ENCODE measurements at places on chromosomes 12 and 14.

DNA sequence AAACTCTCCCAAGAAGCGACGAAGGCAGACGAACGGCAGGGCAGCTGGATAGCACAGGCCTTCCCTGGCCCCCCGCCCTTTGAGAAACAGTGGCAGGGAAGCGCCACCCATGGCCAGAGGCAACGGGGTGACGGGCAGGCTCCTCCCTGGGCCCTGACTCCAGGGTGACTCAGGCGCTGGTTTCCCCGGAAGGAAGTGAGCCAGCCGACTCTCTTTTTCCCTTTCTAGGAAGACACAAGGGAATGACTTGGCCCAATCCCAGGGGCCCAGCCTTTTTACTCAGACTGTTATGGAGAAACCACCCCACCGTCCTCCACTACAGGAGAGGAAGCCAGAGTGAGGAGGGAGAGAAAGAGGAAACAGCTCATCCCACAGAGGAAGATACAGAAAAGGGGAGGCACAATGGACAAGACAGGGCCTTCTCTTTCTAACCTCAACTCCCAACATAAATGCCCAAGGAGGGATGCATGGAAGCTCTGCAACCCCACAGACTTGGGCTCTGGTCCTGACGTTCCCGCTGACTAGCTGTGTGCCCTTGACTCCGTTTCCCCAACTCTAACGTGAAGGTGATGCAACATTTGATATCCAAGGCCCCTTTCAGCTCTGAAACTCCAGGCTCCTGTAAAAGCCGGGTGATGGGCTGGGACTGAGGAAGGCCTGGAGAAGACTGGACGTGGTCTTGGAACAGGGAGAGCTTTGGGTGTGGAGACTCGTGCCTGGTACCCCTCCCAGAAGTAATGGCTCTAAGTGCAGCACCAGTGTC is 27.9 kb downstream of the ACTN1 start:
- no peak for DNase-seq

DNA sequence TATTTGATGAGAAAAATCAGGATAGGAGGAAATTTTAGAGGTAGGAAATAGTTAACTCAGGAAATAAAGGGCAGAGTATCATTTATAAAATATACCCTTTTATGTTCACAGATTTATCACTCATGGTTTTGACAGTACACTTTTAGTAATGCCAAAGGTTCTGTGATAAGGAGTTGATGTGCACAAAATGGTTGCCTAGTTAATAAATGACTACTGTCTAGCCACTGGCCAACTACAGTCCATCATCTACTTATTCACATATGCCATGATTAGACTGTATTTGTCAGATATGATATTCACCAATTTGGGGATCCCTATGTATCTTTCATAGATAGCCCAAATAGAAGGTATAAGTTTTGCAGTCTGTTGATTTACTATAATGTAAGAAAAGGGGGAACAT is 19.2 kb upstream of the GXYLT1 start:
- DNase-seq, result no peak

DNA sequence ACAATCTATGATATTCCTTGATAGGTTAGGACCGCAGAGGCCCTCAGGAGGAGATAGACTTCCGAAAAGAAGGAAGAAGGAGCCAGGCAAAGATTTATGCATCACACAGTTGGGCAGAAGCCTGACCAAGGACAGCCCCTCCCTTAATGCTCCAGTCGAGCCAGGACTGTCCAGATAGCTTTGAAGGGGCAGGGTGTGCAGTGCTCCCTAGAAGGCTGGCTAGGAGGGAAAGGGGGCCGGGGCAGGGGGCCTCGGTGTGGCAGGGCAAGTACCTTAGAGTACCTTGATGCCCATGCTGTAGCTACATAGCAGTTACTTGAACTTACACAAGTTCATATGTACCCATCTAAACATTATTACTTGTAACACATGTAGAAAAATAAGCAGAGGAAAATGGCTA is 94.7 kb upstream of the NOS1 start:
- no peak for DNase-seq

GRCh38 chr14:72625689-72626088 is 268.2 kb downstream of the DPF3 start:
- DNase-seq, result no peak

DNA sequence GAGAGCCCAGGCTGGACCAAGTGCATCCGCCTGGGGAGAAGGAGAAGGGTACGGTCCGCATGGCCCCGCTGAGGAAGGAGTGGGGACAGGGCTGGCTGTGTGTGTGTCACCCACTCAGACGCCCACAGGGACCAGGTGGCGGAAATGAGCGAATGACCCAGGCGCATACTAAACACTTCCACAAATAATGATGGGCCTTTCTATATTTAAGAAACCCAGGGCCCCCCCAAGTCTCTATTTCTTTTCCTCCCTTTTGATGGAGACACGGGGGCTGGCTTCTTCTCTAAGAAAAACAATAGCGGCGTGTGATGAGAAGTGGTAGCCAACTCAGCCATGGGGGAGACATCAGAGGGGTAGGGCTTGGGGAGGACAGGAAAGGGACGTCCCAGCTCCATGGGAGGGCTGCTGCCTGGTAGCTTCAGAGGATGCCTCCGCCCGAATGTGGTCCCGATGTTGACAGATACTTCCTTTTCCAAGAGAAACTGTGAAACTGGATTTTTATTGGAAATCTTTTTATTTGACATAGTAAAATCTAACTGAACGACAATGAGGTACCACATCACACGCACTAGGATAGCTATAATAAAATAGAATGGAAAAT is 6.3 kb upstream of the MAP1LC3B2 start:
- no peak for DNase-seq

GRCh38 chr12:80226576-80226975 is 127.2 kb downstream of the OTOGL start:
- no peak for DNase-seq

DNA sequence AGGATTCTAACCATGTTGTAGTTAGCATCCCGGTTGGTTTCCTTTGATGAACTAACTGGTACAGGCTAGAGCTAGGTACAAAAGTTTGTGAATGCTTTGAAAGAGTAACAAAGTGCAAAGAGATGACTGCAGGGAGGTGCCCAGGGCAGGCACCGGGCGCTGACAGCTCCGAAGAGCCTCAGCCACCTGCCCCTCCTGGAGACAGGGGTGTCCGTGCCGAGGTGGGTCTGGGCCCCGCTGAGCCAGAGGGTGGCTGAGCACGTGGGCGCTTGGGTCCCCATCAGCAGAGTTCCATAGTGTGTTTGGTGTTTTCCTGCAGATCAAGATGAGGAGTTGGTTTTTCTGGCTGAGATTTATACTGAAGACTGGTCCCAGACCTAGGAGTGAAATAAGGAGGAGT is 19.9 kb downstream of the PRKAB1 start:
- DNase-seq, result no peak

- no peak for DNase-seq
Observed at GRCh38 chr14:22838631-22839041, 2.3 kb downstream of the MMP14 start.

DNA sequence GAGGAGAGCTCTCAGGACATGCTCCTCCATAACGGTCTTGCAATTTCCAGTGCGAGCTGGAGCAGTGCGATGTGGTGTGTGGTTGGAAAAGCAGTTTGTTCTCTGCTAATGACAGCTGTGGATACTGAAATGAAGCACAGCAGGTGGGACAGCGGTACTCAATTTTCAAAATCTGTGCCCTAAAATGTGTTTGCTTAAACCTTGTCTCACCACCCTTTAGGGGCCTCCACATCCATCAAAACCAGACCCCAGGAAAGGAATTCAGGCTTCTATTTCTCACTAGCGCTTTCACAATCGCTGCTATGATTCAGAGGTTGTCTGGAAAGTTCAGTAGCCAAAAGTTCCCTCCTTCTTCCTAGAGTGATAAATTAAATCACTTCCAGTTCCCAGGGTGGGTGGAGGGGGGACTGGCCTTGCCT is 440.8 kb downstream of the EGLN3 start:
- DNase-seq, result no peak

- no peak for DNase-seq
Observed at GRCh38 chr12:107379852-107380567, 286.7 kb upstream of the CRY1 start.

- DNase-seq, result no peak
Observed at GRCh38 chr12:118098401-118098800, 5.4 kb downstream of the VSIG10 start.

- no peak for DNase-seq
Observed at GRCh38 chr12:66049538-66050282, 80.8 kb downstream of the LLPH start.

DNA sequence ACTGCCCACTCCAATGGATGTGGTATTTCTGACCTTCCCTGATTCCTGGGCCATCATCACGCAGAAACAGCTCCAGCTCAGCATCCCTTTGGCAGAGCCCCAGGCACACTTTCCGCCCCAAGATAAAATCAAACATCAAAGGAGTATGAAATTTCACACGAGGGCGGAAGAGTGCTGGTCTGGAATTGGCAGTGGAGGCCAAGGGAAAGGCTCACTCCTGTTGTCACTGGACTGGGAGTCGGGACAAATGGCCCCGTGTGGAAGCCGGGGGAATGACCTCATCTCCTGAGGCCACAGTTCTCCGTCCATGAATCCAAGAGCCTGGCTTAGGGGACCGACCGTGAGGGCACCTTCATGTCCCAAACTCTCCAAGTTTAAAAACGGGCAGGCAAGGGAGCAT is 40.9 kb downstream of the FZD10 start:
- no peak for DNase-seq

GRCh38 chr12:3685830-3686229 is 67.1 kb downstream of the CRACR2A start:
- no peak for DNase-seq

GRCh38 chr12:132175496-132176384 is 31.5 kb downstream of the NOC4L start:
- no peak for DNase-seq

DNA sequence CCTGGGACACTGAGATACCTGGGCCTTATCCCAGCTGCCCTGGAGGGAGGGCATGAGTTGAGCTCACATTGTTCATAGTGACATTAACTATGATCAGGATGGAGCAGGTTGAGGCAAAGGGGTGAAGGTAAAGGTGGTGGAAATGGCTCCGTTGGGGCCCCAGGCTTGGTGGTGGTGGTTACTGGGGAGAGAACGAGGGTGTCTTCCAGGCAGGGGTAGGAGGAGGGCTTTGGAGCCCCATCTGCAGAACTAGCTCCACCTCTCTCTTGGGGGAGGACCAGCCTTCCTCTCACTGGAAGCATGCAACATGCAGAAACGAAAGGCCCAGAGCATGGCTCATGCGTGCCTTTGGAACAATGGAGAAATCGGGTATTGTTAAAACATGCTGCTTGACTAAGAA is 217.0 kb downstream of the SLC41A2 start:
- DNase-seq, result no peak

DNA sequence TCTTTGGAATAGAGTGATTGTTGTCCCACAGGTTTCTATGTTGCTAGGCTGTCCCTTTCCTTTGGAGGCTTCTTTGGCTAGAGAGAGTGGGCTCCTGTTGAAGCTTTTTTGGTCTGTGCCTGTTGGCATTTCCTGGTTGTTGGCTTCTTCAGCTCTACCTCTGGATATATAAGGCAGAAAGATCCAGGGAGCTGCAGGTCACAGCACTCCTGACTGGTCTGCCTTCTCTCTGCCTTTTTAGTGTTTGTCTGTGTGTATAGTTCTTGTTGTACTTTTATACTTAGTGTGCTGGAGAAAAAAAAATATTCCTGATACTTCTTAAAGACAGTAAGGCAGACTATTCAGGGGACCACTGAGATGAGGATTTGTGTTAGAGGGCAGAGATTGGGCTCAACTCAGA is 202.7 kb downstream of the FBXL14 start:
- DNase-seq, result no peak

- DNase-seq, result no peak
Observed at GRCh38 chr12:107590814-107591375, 94.7 kb upstream of the PWP1 start.

DNA sequence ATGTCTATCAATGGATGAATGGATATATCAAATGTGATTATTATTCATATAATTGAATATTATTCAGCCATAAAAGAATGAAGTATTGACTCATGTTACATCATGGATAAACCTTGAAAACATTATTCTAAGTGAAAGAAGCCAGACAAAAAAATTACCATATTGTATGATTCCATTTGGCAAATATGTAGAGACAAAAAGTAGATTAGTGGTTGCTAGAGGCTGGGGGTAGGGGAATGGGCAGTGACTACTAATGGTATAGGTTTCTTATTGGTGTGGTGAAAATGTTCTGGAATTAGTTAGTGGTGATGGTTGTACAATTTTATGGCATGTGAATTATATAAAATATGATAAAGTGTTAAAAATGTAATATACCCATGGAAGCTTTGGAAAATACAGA is 31.8 kb upstream of the GNS start:
- no peak for DNase-seq

- DNase-seq, result no peak
Observed at GRCh38 chr14:33928895-33929294, 22.0 kb downstream of the EGLN3 start.

Data from activated CD4-positive, alpha-beta T cell treated with anti-CD3 and anti-CD28 coated beads for 1 hour (primary cell).